ENCODE measurements at places on chromosomes 12 and 14.

- DNase-seq, result no peak
Observed at GRCh38 chr14:95137164-95137803, 20.0 kb downstream of the DICER1 start.

DNA sequence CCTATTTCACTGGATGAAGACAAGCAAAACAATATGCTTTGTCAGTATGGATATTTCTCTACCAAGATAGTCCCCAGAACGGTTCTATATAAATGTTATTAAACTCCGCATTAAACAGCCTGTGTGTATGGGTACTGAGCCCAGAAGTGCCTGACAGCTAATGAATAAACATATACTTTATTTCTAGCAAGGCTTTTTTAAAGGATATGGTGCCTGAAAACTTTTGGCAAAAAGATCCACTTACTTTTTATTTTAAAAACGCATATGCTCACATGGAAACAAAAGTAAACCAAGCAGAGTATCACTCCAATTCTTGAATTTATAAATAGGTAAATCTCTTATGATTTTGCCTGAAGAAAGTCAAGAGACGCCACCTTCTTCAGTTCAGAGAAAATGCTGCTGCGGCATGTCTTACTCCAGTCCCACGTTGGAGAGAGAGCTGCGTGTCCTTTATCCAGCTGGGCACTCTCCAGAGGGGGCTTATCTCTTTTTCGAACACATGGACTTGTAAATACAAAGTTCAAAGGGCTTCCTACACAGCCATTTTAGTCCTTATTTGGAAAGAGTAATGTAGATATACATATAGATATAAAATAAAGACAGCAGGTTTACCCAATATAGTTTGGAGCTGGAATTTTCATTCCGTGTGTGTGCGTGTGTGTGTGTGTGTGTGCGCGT, 264.2 kb downstream of the ADAMTS20 start:
- no peak for DNase-seq

DNA sequence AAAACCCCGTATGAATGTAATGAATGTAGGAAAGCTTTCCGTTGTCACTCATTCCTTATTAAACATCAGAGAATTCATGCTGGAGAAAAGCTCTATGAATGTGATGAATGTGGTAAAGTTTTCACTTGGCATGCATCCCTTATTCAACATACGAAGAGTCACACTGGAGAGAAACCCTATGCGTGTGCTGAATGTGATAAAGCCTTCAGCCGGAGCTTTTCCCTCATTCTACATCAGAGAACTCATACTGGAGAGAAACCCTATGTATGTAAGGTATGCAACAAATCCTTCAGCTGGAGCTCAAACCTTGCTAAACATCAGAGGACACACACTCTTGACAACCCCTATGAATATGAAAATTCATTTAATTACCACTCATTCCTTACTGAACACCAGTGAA, 23.8 kb downstream of the ZNF891 start:
- DNase-seq, result no peak

DNA sequence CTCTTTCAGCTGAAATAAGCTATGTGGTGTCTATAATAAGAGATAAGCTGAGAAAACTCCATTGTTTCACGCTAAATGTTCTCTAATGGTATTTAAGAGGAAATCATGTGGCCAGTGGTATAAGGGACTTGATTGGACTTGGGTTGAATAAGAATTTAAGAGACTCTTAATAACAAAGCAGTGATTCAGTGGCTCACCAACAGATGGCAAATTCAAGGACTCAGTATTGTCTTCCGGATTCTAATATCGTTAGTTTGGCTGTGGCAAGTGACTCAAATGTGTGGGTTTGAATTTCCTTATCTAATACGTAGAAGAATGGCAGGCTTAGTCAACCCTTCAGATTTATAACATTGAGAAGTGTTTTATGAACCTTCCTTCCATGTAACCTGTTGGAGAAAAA, 49.1 kb upstream of the KCNH3 start:
- DNase-seq, result no peak

GRCh38 chr12:9869307-9870161, at the start of gene CLEC2B:
Gene CLEC2B, minus strand, starts transcription at chr12:9869354.
- DNase-seq, result no peak

GRCh38 chr12:7782055-7782454, 7.1 kb upstream of the NANOG start:
- DNase-seq, result no peak

GRCh38 chr12:105219261-105220028, 16.5 kb downstream of the APPL2 start:
- DNase-seq, result no peak

Data from GM12891 (cell line).